Choroid plexus epithelial cell (primary cell): ENCODE measurements at places on chromosomes 6 and 20.

GRCh38 chr6:72865467-72865866 lies 243.6 kb downstream of the KCNQ5 start:
- peak; percentile 6 for DNase-seq

- DNase-seq: no peak
These were observed at the start of gene LAMA5 for GRCh38 chr20:62367136-62367632. Gene LAMA5, minus strand, starts transcription at chr20:62367312. Its CDS starts 67 bp downstream, at chr20:62367245.

- DNase-seq: no peak
These were observed 49.4 kb downstream of the HLA-C start for GRCh38 chr6:31222496-31222895.

GRCh38 chr6:136994782-136995181 lies 50.0 kb downstream of the IL20RA start:
- no peak for DNase-seq

- DNase-seq: no peak
These were observed 42.1 kb downstream of the BFSP1 start for GRCh38 chr20:17488916-17489600.

- DNase-seq: no peak
These were observed 16.2 kb downstream of the SOBP start for GRCh38 chr6:107506145-107506544.

GRCh38 chr6:2949536-2950083 lies 21.8 kb downstream of the SERPINB6 start:
- DNase-seq: no peak

DNA sequence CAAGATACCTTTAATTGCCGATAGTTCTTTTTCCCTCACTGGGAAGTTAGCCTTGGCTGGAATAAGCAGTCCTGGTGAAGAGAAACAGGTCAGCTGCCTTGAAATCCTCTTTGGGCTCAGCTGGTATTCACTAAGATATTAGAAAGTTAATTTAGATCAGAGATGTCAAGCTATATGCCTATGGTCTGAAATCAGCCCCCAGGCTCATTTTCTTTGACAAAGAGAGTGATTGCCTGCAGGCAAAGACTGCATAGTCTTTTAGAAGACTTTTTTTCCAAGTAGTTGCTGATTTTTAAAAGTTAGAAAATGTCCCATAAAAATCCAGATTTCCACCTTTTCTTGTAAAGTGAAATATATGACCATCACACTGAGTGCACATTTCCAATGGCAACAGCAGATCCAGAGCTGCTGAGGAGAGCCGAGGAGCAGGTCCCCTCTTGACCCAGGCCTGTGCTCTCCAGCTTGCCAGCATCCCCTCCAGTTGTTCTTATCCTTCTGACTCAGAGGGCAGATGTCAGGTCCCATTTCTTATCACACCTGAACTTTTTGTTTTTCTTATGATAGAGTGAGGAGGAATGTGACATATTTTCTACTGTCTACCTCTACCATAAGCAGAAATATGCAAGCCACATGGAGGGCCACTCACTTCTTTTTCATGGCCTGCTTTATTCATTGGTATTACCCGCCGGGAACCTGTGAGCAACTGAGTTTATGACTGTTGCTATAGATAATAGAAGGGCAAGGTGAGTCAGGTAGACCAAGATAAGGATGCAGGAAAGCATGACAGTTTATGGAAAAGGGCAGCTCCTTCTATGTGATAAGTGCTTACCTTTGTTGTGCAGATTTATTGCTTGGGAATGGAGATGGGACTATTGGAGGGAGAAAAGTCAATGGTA lies 17.6 kb upstream of the L3MBTL3 start:
- DNase-seq: no peak

DNA sequence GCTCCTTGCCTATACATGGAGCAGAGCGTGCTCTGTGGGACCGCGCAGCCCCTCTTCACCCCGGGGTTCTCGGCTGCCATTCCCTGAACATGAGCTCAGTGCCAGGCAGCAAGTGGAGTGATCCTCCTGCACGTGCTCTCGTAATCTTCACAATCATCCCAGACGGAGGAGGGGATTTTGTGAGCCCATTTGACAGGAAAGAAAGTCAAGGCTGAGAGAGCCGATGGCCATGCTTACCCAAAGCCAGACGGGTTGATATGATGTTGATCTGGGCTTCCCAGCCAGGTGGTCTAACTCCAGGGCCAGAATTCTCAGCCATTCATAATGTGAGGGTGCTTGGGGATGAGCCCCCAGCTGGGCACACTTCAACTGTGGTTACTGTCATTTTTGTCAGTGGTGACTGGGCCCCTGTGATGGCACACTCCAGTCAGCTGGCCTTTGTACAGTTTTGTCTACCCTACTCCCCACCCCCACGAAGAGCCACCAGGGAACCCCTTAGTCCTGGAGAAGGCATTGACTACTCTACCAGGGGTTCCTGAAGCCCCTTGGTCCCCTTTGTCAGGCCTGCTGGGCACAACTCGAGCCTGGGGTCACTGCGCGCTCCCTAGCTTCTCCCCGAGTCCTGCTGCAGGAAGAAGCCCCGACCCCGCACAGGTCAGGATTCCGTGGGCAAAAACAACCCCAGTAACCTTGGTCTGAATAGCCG lies 1.5 kb downstream of the APCDD1L start:
- DNase-seq: no peak

DNA sequence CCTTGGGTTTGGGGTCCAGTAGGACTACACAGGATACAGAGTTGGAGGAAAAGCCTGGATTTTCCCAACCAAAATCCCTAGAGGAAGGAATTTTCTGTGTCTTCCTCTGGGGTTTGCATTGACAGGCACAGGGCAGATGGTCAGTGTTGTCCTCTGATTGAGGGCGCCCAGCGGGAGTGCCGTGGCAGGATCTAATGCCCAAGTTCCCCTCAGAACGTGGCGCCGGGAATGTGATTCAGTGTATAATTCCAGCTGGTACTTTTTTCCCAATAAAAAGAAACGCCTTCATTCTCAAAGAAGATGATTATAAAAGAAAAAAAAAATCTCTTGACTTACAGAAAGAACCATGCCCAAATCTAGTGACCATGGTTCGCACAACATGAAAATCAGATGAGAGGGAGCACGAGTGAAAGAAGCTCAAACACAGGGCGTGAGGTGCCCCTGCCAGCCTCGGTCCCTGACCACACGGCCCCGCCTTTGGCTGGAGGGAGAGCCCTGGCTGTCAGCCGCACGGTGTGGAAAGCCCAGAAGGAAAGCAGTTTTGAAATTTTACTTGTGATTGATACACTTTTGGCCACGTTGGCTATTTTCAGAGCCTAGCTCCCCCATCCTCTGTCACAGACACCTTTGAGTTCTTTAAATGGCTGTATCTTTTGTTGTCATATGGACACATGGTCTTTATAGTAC lies 31.6 kb downstream of the VEGFA start:
- DNase-seq: no peak

GRCh38 chr6:170316071-170316470 lies 9.5 kb downstream of the FAM120B start:
- DNase-seq: peak; percentile 28

DNA sequence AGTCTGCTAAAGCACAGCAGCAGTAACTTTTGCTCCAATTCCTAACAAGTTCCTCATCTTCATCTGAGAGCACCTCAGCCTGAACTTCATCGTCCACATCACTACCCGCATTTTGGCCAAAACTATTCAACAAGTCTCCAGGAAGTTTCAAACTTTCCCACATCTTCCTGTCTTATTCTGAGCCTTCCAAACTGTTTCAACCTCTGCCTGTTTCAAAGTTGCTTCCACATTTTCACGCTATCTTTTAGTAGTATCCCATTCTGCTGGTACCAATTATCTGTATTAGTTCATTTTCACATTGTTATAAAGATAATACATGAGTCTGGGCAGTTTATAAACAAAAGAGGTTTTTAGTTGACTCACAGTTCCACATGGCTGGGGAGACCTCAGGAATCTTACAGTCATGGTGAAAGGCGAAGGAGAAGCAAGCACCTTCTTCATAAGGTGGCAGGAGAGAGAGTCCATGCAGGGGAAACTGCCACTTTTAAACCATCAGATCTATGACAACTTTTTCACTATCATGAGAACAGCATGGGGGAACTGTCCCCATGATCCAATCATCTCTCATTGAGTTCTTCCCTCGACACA lies 99.4 kb upstream of the GRIK2 start:
- no peak for DNase-seq

- no peak for DNase-seq
These were observed 10.3 kb downstream of the STK38 start for GRCh38 chr6:36536873-36537547.

DNA sequence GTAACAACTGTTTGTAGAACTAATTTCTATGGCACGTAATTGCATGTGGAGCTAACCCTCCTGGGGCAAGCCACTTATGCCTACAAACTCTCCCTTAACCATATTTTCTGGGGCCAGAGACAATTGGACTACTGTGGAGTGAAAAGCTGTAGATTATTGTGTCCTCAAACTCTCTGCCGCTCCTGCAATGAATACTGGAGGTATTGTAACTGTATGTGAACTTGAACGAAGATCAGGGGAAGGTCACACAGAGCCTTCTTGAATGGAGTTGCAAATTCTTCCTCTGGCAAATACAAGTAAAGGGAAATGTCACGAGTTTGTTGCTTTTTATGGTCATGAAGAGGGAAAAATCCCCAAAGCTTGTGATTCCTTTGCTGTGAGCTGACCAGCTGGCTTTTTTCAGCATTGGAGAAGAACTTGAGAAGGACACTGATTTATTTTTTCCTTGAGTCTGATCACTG lies 18.2 kb downstream of the AKAP12 start:
- DNase-seq: peak; percentile 53

GRCh38 chr6:10395171-10395703 lies 19.6 kb downstream of the TFAP2A start:
- DNase-seq: no peak

GRCh38 chr6:95280686-95281273 lies 296.6 kb upstream of the MANEA start:
- DNase-seq: peak; percentile 81

- DNase-seq: no peak
These were observed 627.3 kb upstream of the SLC35B3 start for GRCh38 chr6:9062596-9062995.

- DNase-seq: no peak
These were observed 87.7 kb downstream of the DLL1 start for GRCh38 chr6:170203212-170203611.

- DNase-seq: no peak
These were observed 113.8 kb upstream of the AFDN start for GRCh38 chr6:167712731-167713475.

DNA sequence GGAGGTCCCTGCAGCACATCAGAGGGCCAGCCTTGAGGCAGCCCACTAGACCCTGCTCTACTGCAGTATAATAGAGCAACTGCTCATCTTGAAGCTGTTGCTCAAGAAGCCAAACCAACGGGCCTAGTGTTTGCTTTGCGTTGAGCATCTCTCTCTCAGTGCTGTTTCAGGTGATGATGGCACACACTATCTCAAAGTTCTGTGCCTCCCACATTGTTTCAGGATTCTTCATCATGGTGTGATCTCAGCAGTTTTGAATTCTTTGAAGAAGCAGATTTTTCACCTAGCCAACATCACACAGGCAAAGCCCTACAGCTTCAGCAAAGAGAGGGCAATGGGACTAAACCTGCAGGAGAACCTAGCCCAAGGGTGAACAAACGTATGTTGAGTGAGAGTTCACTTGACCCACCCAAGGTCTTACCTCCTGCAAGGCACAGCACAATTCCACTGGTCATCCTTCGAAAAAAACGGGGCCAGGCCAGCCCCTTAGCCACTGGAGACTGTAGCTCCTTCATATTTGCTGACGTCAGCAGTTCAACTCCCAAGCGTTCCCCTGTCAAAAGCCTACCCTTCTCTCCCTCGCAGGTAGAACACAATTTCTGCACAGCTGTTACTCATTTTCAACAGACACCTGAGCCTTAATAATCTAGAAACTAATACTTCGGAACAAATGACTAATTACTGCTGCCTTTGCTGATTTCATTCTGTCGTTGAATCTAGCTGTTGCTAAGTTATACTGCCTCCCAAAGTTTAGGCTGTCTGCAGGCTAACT lies 15.8 kb downstream of the MYB start:
- DNase-seq: peak; percentile 19

- DNase-seq: peak; percentile 68
These were observed 3.5 kb upstream of the ACAT2 start for GRCh38 chr6:159758031-159759001.

DNA sequence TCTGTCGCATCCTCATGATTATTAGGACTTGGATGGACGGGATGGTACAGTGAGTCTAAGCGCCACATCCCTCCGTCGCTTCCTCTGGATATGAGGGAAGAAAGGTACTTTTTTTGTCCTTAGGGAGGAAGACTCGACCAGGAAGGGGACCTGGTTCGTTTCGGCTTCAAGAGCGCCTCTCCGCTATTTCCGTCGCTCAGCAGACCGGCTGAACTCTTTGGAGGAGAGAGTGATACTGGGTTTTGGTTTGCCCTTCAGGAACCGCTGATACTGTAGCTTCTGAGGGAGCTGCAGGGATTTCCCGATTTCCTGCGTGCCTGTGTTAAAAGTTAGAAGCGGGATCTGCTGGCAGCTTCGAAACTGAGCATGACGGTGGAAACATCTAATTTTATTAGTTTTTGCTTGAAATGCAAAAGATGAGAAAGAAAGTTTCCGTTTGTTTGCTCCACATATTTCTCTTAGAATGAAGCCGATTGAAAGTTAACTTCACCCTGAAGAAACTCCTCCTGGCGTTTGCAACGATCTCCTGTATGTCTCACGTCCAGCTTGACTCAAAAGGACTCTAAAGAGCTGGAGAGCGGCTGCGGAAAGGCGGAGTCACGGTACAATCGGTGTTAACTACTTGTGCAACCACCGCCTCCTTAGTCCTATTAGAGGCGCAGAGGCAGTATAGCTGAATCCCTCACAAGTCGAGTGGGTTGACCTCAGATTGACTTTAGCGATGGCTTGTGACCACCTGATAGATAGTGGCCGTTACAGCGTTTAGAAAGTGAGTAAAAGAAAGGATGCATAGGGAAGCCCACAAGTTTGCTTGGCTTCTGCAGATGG lies 129.4 kb downstream of the TRIM27 start:
- DNase-seq: peak; percentile 63

DNA sequence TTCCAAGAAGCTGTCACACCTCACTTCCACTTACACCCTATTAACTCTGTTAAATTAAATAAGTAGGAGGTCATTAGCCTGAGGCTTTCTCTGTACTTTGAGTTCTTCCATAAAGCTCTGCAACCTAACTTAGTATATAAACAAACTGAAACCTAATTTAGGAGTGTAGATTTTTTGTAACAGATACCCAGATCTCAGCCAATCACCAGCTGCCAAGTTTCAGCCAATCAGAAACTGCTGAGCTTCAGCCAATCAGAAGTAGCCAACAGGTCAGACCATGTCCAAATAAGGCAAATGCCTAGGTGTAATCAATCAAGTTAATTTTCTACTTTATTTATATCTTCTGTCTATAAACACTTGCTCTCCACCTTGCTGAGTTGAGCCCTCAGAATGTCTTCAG lies 142.7 kb upstream of the SULF2 start:
- DNase-seq: no peak

DNA sequence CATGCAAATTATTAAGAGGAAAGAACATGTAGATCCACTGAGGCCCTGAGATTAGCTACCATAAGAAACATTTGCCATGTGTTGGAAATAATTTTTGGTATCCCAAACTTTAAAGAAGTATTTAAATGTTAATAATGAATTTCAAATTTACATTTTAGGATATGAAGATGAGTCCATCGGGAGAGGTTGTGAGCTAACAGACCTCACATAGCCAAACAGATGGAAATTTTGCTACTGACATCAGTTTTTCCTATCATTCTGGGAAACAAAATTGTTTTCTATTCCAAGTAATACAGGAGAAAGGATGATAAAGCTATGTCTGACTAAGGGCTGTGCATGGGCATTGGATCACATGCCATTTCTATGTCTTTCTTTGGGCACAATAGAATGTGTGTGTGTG lies 809.6 kb downstream of the TENT5A start:
- no peak for DNase-seq
